Stimulated activated CD4-positive, alpha-beta T cell treated with anti-CD3 and anti-CD28 coated beads, Interleukin-1b, Interleukin-23, amount 100 ng/mL, for 1 hour (primary cell): ENCODE measurements at places on chromosomes 2 and 18.

- no peak for DNase-seq
Observed at GRCh38 chr18:13401826-13402225, 183.3 kb downstream of the LDLRAD4 start.

DNA sequence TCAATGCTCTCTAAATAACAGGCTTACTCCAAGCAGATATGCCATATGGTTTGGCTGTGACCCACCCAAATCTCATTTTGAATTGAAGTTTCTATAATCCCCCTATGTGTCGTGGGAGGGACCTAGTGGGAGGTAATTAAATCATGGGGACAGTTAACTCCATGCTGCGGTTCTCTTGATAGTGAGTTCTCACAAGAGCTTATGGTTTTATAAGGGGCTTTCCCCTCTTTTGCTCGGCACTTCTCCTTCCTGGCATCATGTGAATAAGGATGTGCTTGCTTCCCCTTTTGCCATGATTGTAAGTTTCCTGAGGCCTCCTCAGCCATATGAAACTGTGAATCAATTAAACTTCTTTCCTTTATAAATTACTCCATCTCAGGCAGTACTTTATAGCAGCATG, 302.7 kb upstream of the ZC3H15 start:
- no peak for DNase-seq

- no peak for DNase-seq
Observed at GRCh38 chr18:76315722-76316230, 179.3 kb downstream of the ZNF516 start.

DNA sequence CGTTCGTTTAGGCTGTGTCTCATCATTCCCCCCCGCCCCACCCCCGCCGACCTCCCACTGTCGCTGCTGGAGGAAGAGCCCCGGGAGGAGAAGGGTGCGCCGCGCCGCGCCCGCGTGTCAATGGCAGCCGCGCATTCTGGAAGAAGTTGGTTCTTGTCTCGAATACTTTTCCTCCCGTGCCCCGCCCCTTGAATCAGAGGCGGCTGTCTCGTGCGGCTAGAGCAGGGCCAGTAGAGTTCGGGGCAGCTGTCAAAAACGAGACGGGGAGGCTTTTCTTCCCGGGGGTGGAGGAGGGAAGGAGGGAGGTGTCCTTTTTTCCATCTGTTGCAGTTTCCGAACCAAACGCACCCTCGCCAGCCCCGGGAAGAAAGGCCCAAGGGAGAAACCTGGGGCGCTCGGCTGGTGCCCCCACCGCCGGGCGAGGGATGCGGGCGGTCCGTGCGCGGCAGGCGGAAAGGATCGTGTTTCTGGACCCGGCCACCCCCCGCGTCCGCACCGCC, 410 bp upstream of the TGIF1 start:
- DNase-seq: no peak

DNA sequence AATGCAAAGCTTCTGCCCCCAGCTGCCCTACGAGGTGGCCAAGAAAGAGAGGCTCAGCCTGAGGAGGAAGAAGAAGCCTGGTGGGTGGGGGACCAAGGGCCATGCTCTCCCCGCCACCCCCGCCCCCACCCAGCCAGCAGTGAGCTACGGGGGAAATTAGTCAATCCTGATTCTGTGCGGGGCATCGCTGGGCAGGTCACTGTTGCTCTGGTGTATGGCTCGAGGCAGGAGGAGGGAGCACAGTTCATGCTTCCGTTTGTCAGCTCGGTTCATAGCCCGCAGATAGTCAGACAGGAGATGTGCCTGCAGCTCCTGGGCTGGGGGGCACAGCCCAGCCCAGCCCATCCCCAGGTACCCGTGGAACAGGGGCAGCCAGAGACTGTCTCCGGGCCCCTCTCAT, 17.1 kb downstream of the RAMP1 start:
- DNase-seq: no peak

- no peak for DNase-seq
Observed at GRCh38 chr2:146079216-146079615, 1559.3 kb upstream of the ZEB2 start.

DNA sequence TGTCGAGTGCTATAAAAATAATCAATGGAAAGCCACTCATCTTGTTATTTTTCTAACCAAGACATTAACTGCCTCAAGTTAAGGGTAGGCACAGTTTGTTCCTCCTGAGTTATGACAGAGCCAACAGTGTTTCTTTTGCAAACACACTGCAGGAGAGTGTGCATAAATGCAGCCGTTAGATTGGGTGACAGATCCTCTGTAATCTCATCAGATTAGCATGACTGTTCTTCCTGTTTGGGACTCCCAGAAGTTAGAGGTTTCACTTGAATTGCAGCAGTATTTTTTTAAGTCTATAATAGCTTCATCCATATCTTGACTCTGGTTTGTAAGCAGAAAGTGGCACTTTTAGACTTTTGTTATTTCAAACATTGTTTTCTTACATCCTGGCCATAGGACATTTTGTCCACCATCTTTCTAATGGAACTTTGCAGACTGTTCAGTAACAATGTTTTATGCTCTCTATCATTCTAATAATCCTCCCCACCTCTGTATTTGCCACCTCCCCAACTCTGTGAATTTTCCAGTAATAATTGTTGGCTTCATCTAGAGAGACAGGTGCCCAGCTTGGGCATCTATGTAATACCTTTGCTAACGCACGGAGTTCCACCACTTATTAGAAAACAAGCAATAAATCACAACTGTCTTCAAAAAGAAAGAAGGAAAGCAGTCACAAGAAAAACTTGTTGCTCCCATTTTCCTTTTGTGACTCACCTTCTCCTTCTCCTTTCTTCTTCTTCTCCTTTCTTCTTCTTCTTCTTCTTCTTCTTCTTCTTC, 560.0 kb downstream of the ADCYAP1 start:
- no peak for DNase-seq

DNA sequence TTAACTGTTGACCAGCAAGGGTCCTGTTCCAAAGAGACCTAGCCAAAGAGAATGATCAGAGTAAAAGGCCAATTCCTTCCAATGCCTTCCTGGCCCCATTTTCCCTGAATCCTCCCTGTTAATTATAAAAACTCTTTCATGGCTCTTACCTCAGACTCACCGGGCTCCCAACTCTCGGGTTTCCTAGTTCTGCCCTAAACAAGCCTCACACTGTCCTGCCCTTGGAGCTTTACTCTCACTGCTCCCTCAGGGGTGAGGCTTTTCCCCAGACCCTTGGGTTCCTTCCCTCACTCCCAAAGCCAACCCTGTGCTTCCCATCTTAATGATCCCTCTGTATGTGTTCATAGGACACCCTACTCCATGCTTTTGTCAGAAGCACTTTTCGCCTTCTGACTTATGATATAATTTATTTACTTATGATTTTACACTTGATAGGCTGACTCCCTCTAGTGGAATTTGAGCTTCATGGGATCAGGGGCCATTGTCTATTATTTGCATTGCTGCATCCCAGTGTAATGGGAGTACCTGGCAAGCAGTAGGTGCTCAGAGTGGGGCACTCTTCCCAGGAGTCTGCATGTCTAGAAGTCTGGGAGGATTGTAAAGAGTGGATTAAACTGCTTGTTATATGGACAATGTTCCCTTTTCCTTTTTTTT, 29.9 kb upstream of the ZNG1B start:
- no peak for DNase-seq

GRCh38 chr18:59846814-59847490, 52.8 kb upstream of the PMAIP1 start:
- no peak for DNase-seq

DNA sequence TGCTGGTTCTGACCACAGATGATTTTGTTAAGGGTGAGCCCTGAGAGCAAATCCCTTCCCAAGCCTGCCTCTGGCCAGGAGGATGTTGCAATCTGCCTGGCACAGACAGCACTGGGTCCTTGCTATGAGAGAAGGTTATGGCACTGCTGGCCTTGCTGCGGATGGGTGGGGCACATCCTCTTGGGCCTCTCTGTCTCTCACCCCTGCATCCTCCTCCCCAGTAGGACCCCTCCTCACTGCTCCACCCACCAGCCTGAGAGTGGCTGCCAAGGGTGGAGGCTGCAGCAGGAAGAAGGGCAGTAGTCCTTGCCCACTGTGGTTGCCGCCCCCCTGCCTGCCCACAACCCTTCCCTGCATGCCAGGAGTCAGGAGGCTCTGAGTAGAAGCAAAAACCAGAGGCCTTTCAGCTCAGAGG, 180.9 kb downstream of the ZBTB7C start:
- no peak for DNase-seq

GRCh38 chr2:14633061-14633460, 544 bp downstream of the LRATD1 start:
- no peak for DNase-seq

DNA sequence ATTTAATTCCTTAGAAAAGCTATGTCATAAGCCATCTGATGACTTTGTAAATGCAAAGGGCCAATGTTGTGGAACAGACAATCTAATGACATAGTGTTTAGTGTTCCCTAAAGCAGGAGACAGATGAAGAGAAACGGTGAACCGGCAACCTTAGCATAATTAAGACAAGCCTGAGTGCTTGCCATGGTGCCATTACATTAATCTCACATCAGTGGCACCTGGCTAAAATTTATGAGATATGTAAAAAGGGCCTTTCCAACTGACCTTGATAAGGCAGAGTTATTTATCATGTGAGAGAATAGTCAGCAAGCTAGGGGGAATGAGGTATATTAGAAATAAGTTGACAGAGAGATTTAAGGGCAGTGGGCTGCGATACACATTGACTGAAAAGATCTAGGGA, 261.8 kb downstream of the ERBB4 start:
- DNase-seq: no peak

DNA sequence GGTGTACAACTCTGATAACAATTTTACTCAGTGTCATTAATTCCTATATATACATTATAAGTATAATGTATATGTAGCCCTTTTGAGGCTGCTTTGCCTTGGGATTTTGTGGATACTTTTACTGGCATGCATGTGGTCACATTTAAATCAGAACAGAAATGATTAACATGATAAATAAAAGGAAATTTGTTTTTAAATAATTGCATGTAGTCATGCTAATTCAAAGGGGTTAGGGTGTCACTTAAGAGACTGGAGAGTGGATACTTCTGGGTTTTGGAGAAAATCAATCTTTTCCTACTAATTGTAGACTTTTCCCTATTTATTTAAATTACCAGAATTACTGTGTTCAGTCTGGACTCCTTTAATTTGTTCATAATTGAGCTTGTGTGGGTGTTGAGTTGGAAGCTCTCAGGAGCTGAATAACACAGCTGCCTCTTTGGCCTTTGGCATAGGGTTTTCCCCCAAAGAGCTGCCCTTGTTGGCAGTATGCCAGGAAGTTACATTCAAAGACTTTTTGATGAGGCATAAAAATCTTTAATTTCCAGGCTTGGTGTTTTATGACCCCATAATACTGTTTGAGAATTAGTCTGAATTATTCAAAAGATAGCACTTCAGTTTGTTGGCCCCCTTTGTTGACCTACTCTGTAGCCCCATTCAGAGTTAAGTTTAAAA, 484.7 kb upstream of the NRP2 start:
- DNase-seq: no peak

DNA sequence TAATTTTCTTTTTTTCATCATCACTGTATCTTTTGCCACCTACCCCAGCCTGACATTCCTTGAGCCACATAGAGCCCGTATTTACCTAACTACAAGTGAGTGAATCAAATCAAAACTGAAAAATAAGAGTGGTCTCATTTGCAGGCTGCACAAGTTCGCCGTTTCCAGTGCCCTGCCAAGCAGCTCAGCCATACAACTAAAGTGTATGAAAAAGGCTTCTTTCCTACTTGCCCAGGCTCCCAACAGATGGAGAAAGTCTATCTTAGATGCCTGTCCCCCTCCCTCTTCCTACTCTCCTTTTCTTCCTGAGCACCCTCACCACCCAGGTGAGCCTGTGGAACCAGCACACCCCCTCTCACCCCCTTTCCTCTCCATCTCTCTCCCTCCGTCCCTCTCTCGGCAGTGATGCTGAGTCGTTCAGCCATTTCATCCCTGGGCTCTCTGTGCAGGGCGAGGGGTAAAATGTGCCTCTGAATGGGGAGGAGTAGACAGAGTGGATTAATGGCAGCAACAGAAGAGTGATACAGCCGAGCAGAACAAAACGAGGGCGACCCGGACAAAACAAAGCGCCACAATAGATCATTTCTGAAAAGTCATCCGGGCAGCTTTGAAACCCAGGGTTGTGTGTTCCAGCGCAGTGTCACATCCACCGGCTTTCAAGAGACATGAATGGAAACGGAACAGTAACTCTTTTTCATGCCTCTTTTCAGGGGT, 65.0 kb upstream of the POU3F3 start:
- DNase-seq: no peak

- DNase-seq: no peak
Observed at GRCh38 chr2:112494828-112495227, 12.9 kb downstream of the TTL start.

DNA sequence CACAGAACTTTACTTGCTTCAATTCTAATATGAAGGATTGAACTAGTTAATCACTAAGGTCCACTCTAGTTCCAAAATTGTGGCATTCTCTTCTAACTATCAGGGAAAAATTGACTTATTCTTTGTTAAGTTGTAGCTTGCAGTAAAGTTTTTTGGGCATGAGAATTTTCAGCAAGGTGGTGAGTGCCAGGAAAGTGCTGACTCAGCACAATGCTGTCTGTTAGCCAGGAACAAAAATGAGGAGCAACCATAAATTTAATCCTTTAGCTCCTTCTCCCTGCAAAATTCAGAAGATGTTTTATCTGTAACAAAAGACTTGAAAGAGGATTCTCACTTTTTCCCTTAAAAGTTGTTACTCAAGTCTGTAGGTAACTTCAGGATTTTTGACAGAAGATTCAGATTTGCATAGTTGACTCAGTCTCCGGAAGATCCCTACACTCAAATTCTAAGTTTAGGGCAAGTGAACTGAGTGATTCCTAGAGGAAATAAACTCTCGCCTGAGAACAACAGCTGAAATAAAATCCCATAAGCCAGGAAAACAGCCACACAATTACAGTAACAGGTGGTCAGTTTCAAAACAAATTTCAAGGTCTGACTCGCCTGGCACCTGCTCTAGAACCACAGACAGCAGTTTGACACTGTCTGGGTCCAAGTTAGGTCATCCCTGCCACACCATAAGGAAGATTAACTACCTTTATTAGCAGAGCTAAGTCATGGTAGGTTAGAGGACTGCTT, 20.2 kb upstream of the DARS1 start:
- no peak for DNase-seq

DNA sequence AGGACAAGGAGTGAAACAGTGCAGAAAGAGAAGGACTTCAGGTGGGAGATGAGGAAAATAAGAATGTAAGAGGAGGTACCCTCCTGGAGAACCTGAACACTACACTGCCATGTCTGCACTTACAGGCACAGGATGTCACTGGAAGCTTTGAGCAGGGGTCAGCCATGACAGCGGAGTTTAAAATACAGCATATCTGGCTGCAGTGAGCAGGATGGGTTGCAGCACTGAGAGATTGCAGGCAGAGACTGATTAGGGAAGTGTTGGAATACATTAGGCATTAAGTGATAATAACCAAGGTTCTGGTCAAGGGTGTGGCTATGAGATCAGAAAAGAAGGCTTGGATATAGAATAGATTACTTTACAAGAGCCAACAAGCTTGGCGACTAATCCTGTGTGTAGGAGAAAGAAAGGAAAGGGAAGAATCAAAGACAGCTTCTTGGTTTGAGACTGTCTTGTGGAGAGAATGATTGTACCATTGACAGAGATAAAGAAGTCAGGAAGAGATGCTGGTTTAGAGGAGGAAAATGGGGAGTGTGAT, 171.1 kb upstream of the RBMS1 start:
- DNase-seq: no peak

- DNase-seq: no peak
Observed at GRCh38 chr2:24828238-24828996, 35.2 kb downstream of the CENPO start.

GRCh38 chr2:80365762-80366161, 61.2 kb upstream of the LRRTM1 start:
- DNase-seq: no peak

GRCh38 chr2:225670111-225670974, 270.8 kb downstream of the NYAP2 start:
- no peak for DNase-seq
